Pulmonary artery endothelial cell (primary cell): ENCODE measurements at places on chromosomes 16 and 17. TPM values are rescaled to one million over a fixed set of nuclear protein-coding genes. Genes with fewer than 3 reads are reported as not detected.

Gene TRPV3
- total RNA-seq = not detected in 2 replicates

Gene ITGAD
- not detected in 2 replicates for total RNA-seq

Gene EPX
- total RNA-seq = not detected in 2 replicates

Gene TNFRSF17
- not detected in 2 replicates for total RNA-seq

Gene SPECC1
- total RNA-seq = 1.1 and 1.2 TPM in 2 replicates

Gene HLF
- 0.13 TPM in 1 of 2 replicates, not detected in the other for total RNA-seq

Gene KRT40
- not detected in 2 replicates for total RNA-seq
